ENCODE measurements at places on chromosomes 13 and 19.

- peaks cover 22% of the 10 kb centered on the region for H3K27me3 ChIP-seq
- peaks cover 12% of the 10 kb centered on the region for H3K4me1 ChIP-seq
- no peak overlapping the region for H3K4me3 ChIP-seq
- no peaks in the 10 kb centered on the region for H3K36me3 ChIP-seq
- no peak overlapping the region for H3K27ac ChIP-seq
These were observed 60.6 kb downstream of the ING1 start for GRCh38 chr13:110774051-110774450.

GRCh38 chr19:50358483-50359327, 6.7 kb downstream of the NAPSA start:
- peaks cover 58% of the 10 kb centered on the region for H3K4me1 ChIP-seq
- DNase-seq: peak; percentile 77
- peaks cover 2% of the 10 kb centered on the region for H3K27me3 ChIP-seq
- H3K4me3 ChIP-seq: peak overlapping the region; percentile 86

DNA sequence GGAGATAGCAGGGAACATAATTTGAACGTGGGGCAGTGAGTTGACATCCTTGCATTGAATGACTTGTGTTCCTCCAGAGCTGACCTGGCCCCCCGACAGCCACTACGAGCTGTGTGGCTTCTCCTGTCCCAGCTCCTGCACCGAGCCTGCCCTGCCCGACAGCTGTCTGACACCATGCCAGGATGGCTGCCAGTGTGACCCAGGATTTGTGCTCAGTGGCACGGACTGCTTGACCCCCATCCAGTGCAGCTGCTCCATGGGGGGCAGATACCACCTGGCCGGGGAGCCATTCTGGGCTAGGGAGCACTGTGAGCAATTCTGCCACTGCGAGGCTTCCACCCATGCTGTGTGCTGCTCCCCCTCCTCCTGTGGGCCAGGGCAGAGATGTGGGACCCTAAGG, 29.2 kb upstream of the FXYD3 start:
- H3K27me3 ChIP-seq: no peaks in the 10 kb centered on the region
- no peak for DNase-seq
- H3K4me1 ChIP-seq: peaks cover 12% of the 10 kb centered on the region
- no peak overlapping the region for H3K4me3 ChIP-seq

GRCh38 chr19:17615889-17616685, 60.6 kb downstream of the COLGALT1 start:
- peaks cover 2% of the 10 kb centered on the region for H3K4me1 ChIP-seq
- no peak for DNase-seq
- H3K4me3 ChIP-seq: no peak overlapping the region

GRCh38 chr13:87172166-87172835, 498.9 kb upstream of the SLITRK5 start:
- no peaks in the 10 kb centered on the region for H3K36me3 ChIP-seq
- H3K4me1 ChIP-seq: no peaks in the 10 kb centered on the region
- no peak for DNase-seq
- H3K27me3 ChIP-seq: no peaks in the 10 kb centered on the region
- no peak overlapping the region for H3K4me3 ChIP-seq

GRCh38 chr13:33355201-33355895, 69.8 kb upstream of the STARD13 start:
- peaks cover 2% of the 10 kb centered on the region for H3K4me1 ChIP-seq
- no peak for DNase-seq
- no peak overlapping the region for H3K27ac ChIP-seq
- peaks cover 28% of the 10 kb centered on the region for H3K27me3 ChIP-seq
- no peaks in the 10 kb centered on the region for H3K36me3 ChIP-seq

- DNase-seq: no peak
- H3K4me3 ChIP-seq: no peak overlapping the region
- H3K4me1 ChIP-seq: no peaks in the 10 kb centered on the region
- H3K27me3 ChIP-seq: no peaks in the 10 kb centered on the region
- no peaks in the 10 kb centered on the region for H3K36me3 ChIP-seq
- H3K27ac ChIP-seq: no peak overlapping the region
These were observed 32.0 kb upstream of the WASF3 start for GRCh38 chr13:26525528-26525927.

DNA sequence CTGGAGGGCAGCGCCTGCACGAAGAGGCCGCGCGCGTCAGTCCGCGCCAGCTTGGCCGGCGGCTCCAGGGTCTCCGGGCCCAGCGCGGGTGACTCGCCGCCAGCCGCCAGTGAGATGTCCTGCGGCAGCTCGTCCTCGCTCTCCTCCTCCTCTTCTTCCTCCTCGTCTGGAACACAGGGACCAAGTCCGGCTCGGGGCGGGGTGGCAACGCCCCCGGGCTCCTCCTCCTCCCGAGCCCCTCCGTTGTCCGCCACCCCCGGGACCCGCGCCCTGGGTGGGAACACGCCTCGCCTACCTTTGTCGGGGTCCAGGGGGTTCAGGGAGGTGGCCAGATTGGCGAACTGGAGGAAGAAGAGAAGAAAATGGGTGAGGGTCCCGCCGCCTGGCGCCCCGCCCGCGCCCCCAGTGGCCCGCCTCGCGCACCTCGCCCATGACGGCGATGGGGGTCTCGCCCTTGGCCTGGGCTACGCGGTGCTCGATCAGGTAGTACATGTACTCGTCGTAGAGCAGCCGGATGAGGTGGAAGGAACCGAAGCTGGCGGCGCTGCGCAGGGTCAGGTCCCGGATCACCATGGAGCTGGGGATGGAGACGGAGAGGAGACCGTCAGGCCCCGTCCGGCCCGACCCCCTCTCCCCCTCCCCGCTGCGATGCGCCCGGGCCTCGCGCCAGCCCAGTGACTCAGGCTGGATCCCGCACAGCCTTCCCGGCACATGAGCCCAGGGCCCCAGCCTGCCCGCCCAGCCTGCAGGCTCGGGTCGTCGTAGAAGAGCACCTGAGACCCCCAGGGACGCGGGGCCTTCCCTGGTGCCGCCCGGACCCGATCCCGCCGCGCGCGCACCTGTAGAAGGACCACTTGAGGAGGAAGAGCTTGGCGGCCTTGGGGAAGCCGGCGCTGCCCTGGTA, 10.6 kb downstream of the DCAF15 start:
- H3K27ac ChIP-seq: no peak overlapping the region
- no peak for DNase-seq
- peaks cover 8% of the 10 kb centered on the region for H3K4me1 ChIP-seq
- peaks cover 34% of the 10 kb centered on the region for H3K36me3 ChIP-seq
- H3K27me3 ChIP-seq: no peaks in the 10 kb centered on the region

GRCh38 chr19:15396436-15396835, 16.8 kb upstream of the AKAP8 start:
- H3K4me1 ChIP-seq: peaks cover 2% of the 10 kb centered on the region
- no peak overlapping the region for H3K4me3 ChIP-seq
- no peaks in the 10 kb centered on the region for H3K27me3 ChIP-seq

DNA sequence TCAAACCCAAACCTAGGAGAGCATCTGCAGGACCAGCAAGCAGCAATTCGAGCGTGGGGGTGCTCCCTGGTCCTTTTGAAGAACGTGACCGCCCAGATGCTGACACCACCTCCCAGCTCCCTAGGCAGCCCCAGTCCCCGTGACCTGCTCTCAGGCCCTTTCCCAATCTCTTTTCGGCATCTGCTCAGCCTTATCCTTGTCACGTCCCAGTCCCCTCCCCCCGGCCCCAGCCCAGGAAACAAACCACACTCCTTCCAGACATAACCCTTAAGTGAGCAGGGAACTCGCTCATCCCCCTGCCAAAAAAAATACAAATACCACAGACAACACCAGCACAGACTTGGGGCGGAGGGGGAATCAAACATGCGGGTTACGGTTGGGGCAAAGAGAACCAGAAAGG, 3.3 kb downstream of the MLLT1 start:
- peaks cover 14% of the 10 kb centered on the region for H3K36me3 ChIP-seq
- H3K27me3 ChIP-seq: no peaks in the 10 kb centered on the region
- peak overlapping the region; percentile 9 for H3K27ac ChIP-seq
- H3K4me1 ChIP-seq: peaks cover 41% of the 10 kb centered on the region
- no peak overlapping the region for H3K4me3 ChIP-seq

GRCh38 chr19:15672580-15673175, at the start of gene CYP4F12:
Gene CYP4F12 (plus strand): TSS chr19:15673087. CDS start chr19:15673530, 443 bp downstream.
- H3K27me3 ChIP-seq: no peaks in the 10 kb centered on the region
- H3K27ac ChIP-seq: no peak within 1 kb of the TSS
- H3K4me1 ChIP-seq: no peaks in the 10 kb centered on the region

DNA sequence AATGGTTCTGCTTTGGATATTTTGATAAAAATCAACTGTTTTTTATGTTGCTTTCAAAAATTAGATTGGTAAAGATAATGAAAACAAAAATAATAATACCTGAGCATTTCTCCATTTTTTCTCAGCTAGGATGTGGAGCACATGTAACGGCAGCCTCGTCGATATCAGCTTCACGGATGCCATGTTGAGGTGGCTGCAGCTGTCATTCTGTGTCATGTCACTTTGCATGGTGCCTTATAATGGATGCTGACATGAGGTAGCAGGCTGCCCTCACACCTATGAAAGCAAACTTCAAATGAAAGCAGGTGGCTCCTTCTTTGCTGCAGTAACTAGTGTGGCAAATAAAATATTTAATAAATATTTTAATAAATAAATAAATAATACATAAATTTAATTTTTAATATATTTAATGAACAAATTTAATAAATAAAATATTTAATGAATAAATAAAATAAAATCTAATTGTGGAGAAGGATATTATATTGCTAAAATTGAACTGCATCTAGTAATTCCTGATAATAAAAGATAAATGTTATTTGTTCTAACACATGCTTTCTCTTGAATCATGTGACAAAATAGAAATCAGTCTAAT, 955.7 kb upstream of the SLC10A2 start:
- no peak for DNase-seq
- no peak overlapping the region for H3K4me3 ChIP-seq
- no peaks in the 10 kb centered on the region for H3K27me3 ChIP-seq
- no peaks in the 10 kb centered on the region for H3K4me1 ChIP-seq
- H3K27ac ChIP-seq: no peak overlapping the region

GRCh38 chr19:4830768-4831265, 695 bp downstream of the TICAM1 start:
- peak overlapping the region; percentile 83 for H3K4me3 ChIP-seq
- no peaks in the 10 kb centered on the region for H3K27me3 ChIP-seq
- no peak for DNase-seq
- H3K27ac ChIP-seq: peak overlapping the region; percentile 86
- peaks cover 25% of the 10 kb centered on the region for H3K4me1 ChIP-seq

- H3K27ac ChIP-seq: no peak overlapping the region
- no peak for DNase-seq
- H3K27me3 ChIP-seq: peaks cover 5% of the 10 kb centered on the region
- H3K4me1 ChIP-seq: peaks cover 10% of the 10 kb centered on the region
- no peaks in the 10 kb centered on the region for H3K36me3 ChIP-seq
These were observed 20.0 kb upstream of the LGALS14 start for GRCh38 chr19:39684267-39684666.

DNA sequence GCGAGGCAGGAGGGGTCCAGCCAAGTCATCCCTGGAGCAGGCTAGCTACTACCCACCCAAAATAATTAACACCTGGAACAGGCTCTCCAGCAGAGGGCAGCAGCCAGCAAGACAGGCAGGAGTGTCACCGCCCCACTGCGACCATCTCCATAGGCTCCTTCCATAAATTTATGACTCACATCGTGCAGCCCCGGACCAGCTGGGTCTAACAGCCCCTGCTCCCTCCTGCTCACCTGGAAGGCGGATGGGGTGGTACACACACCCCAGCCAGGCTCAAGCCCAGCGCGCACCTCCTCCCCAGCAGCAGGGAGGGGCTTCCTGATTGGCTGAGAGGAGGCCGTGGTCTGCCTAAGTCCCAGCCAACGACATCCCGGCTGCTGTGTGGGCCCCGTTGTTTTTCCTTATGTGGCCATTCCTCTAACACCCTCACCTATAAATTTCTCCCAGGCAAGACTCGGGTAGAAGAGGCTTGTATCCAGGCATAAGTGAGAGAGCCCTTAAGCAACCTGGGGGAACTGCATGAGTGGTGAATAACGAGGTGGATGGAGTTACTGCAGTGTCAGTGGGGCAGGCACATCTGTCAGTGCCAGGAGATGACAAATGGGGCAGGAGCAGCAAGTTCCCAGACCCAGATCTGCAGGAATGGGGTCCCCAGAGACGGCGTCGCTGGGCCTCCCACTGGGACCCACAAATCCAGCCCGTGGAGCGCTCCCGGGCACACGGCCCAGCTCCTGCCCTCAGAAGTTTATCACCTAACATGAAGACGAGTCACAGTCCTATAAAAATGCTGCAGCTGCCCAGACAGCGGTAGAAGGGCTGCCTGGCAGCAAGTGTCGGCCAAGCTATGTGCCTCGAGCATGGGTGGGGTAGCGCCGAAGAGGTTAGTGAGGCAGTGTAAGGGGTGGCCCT, 43.1 kb downstream of the CEBPG start:
- H3K36me3 ChIP-seq: no peaks in the 10 kb centered on the region
- peaks cover 8% of the 10 kb centered on the region for H3K4me1 ChIP-seq
- H3K4me3 ChIP-seq: no peak overlapping the region
- H3K27ac ChIP-seq: no peak overlapping the region
- no peaks in the 10 kb centered on the region for H3K27me3 ChIP-seq

All from activated CD8-positive, alpha-beta T cell treated with anti-CD3 and anti-CD28 coated beads, Interleukin-2, amount 10 ng/mL, durations not matched to agents 7 days and 5 days (primary cell).